ENCODE measurements at places on chromosomes 6 and 20.
A peak's percentile ranks its signal among the peaks of the same experiment; 100 is the strongest.

DNA sequence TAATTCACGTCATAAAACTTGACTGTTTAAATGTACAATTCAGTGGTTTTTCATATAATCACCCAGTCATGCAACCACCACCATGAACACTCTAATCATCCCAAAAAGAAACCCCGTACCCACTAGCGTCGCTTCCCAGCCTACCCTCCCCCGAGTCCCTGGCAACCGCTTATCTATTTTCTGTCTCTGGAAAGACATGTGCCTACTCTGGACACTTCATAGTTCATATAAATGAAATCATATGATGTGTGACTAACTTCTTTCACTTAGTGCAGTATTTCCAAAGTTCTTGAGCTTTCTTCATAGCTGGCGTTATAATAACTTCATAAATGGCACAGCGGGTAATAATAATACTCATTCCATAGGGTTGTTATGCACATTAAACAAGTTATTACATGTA is 215.2 kb downstream of the MYLK4 start:
- DNase-seq = no peak

DNA sequence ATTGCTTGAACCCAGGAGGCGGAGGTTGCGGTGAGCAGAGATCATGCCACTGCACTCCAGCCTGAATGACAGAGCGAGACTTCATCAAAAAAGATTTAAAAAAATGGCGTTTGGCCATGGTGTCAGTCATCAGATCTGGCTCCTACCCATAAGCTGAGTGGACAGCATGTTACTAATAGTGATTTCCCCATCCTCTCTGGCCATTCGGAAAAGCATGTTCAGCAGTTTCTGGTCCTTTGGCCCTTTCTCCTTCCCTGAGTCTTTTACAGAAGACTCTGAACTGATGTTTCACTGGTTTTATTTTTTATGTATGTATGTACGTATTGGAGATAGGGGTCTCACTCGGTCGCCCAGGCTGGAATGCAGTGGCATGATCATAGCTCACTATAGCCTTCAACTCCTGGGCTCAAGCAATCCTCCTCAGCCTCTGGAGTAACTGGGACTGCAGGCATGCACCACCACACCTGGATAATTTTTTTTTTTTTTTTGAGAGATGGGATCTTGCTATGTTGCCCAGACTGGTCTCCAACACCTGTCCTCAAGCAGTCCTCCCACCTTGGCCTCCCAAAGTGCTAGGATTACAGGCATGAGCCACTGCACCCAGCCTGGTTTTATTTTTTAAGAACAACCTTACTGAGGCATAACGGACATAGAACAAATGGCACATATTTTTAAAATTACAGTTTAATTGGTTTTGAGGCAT is 84.2 kb upstream of the CNKSR3 start:
- no peak for DNase-seq

- DNase-seq = no peak
Measured at GRCh38 chr6:36347621-36348020, 10.9 kb upstream of the BNIP5 start.

GRCh38 chr20:49608752-49609670 is 41.1 kb upstream of the PTGIS start:
- peak; percentile 55 for DNase-seq

DNA sequence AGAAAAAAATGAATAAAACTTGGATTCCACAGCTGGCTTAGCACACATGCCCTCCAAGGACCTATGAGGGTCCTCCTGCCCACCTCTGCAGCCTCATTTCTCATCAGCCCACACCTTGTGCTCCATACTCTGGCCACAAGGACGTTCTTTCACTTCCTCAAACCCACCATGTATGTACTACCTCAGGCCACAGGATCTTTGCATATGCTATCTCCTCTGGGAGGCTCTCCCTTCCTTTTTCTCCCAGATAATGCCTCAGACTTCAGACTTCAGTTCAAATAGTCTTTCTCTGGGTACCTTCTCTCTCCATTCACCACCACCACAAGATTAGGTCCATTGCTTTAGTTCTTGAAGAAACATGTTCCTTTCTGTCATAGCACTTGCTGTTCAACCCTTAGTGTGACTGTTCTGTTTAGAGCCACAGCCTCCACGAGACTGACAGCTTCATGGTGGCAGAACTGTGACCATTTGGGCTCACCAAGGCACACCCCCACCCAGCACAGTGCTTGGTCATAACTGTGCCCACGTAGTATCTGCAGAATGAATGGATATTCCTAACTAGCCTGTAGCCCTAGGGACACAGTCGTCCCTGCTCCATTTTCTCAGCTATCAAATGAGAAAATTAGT is 146.7 kb upstream of the LRFN2 start:
- DNase-seq = no peak

DNA sequence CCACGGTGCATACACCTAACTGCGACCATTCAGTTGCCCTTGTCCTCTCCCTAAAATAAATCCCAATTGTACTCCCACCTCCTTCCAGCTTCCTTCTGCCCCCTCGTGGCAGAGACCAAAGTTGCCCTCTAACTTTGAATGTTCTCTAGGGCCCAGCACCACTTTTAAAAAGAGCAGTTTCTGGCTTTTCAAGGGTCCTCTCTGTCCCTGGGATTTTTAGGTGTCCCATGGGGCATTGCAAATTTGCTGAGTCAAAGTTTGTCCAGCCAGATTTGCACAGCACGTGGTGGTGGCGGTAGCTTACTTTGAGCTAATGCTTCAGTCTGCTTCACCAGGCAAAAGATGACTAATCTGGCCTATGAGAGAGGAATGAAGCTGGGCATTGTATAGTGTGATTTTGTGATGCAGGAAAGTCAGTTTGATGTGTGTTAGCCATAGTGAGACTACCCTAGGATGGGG is 100.2 kb downstream of the PERP start:
- no peak for DNase-seq

DNA sequence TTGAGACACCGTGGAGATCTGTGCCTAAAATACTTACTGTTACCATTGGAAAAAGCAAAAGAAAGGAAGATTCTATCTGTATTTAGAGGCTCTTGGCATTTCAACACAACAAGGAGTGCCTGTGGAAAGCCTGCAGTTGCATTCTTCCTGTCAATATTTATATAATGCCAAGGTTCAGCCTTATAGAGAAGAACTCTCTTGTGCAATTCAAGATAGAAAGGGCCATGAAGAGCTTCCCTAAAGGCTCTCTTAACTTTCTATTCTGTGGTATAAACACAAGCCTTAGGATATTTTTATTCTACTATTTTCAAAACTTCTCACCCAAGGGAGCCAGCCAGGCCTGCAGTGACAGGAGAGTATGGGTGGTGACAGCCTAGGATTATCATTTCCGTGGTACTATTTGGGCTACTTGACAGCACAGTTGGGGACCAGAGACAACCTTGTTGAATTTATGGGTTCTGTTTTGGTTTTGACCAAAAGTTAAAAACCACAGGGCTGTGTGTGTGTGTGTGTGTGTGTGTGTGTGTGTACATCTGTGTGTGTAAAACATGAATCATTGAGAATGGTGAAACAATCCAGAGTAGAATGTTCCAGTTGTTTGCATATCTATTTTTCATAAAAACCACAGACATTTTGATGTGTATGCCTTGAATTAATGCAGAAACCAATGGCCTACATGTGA is 700.9 kb upstream of the SLC35B3 start:
- no peak for DNase-seq
